Kidney (tissue), 22 donors: ENCODE measurements at places on chromosomes 3 and 15. TPM values are rescaled to one million over a fixed set of nuclear protein-coding genes. Genes with fewer than 3 reads are reported as not detected.

The PHLDB2 gene
- total RNA-seq = 85.6 TPM

The CPNE9 gene
- 0.16 TPM for total RNA-seq

The CNTN4 gene
- total RNA-seq = 13.4 TPM

The FAM3D gene
- 0.60 TPM for total RNA-seq

The LRRK1 gene
- 24.9 TPM for total RNA-seq

The RLBP1 gene
- not detected for total RNA-seq

The ARHGAP11A gene
- 4.6 TPM for total RNA-seq

The IQCH gene
- 7.7 TPM for total RNA-seq

The GP9 gene
- total RNA-seq = not detected

The PAK6 gene
- total RNA-seq = 11.9 TPM

The RASGRP1 gene
- 12.5 TPM for total RNA-seq

The COL6A5 gene
- total RNA-seq = 0.41 TPM

The CD200R1 gene
- total RNA-seq = 2.2 TPM

The SLC51B gene
- 2.9 TPM for total RNA-seq

The ACKR4 gene
- 1.0 TPM for total RNA-seq

The ILDR1 gene
- total RNA-seq = 17.7 TPM

The CASR gene
- 72.8 TPM for total RNA-seq

The SLC25A36 gene
- 78.1 TPM for total RNA-seq

The EXOSC7 gene
- total RNA-seq = 43.8 TPM

The TOP2B gene
- total RNA-seq = 109 TPM

The TERB2 gene
- total RNA-seq = not detected

The GOLGA6L4 gene
- 5.6 TPM for total RNA-seq

The SLC28A2 gene
- total RNA-seq = not detected

The PLA2G4E gene
- not detected for total RNA-seq

The DAZL gene
- not detected for total RNA-seq

The PLIN1 gene
- 2.1 TPM for total RNA-seq

The GOLGA8B gene
- total RNA-seq = 125 TPM

The TGM5 gene
- total RNA-seq = not detected

The CHRM5 gene
- total RNA-seq = 0.06 TPM

The DUOXA2 gene
- total RNA-seq = not detected

The RRP9 gene
- 18.6 TPM for total RNA-seq

The DUOX2 gene
- total RNA-seq = 0.28 TPM

The ROPN1B gene
- total RNA-seq = not detected

The RFT1 gene
- total RNA-seq = 22.8 TPM

The PODXL2 gene
- 7.4 TPM for total RNA-seq

The PLSCR5 gene
- total RNA-seq = not detected

The SEMA3G gene
- total RNA-seq = 25.7 TPM

The SPTSSB gene
- 7.8 TPM for total RNA-seq

The SCAANT1 gene
- not detected for total RNA-seq

The ALPK3 gene
- 20.2 TPM for total RNA-seq

The TNK2 gene
- total RNA-seq = 42.5 TPM

The CCDC191 gene
- 11.7 TPM for total RNA-seq

The CD96 gene
- total RNA-seq = 9.5 TPM
